Stromal cell of bone marrow (primary cell): ENCODE measurements at places on chromosomes 1 and 21.

DNA sequence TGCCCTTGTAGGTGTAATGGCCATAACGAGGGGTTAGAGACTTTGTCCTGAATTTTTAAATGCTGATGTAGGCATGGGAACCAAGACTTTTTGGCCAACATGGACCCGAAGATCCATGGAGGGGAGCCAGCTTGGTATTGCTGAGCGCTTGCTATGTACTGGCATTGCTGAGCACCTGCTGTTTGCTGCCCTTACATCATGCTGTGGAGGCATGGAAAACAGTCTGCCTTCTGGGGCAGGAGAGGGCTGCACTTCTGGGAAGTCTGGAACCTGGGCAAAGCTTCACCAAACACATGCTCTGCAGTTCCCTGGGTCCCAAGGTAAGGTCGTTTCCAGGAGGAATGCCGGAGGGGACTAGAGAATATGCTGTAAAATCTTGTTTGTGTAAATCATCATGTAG is 86.3 kb upstream of the CNIH3 start:
- DNase-seq = no peak

DNA sequence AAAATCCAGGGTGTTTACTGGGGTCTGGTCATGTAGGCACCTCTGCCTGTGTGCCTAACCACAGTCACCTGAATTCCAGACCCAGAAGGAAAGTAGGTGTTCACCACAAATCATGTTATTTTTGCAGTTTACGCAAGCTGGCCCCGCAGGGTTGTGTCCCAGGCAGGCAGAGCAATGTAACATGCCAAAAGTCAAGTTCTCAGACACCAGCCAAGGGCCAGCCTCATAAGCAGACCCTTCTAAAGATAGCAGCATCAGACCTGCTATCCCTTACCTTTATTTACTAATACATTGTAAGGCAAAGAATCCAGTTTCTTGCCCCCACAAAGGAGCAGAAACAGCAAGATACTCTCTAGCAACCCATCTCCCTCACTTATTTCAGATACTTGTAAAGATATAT is 83.0 kb downstream of the GPR161 start:
- no peak for DNase-seq

DNA sequence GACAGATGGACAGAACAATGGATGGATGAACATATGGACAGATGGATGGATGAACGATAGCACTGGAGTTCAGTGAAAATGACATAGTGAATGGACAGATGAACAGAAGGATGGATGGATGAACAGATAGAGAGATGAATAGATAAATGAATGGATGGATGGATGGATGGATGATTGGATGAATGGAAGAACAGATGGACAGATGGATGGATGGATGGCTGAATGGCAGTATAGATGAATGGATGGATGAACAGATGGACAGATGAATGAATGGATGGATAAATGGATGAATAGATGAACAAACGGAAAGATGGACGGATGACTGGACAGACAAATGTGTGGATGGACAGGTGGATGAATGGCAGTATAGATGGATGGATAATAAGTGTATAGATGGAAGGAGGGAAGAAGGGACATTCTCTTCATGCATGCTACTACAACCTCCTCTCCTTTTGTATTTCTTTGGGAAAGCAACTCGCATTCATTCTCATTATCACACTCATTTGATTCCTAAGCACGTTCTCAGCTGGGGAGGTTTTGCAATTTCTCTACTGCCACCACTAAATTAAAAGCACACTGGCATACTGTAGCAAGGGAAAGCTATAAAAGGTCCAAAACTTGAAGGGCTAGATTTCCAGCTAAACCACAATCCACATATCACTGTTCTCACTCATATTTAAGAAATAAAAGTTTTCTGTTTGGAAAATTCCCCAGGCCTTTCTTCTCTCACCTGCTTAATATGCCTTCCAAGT is 34.1 kb downstream of the SUSD4 start:
- DNase-seq = no peak

DNA sequence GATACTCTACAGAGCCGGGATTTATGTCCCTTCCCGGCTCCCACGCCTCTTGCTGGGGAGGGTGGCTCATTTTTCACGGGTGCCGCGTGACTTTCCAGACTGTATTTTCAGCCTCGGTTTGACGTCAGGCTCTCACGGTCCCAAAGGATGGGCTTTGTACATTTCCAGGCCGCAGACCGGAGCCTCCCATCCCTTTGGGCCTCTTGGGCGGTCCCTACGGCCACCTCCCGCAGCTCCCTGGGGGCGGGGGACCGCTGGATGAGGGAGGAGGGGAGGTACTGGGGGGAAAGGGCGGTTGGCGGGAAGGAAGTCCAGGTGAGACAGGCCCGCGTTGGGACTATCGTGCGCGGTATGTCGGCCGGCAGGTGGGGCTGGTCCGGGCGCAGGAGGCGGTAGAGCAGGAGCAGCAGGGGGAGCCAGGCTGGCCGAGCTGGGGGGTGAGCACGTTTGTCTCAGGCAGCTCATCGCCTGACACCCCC is 17.9 kb downstream of the UBL4B start:
- peak; percentile 36 for DNase-seq

GRCh38 chr1:156342166-156342955 is 4.0 kb downstream of the TSACC start:
- DNase-seq = no peak
